ENCODE measurements at places on chromosomes 5 and 9.
A peak's percentile ranks its signal among the peaks of the same experiment; 100 is the strongest.

DNA sequence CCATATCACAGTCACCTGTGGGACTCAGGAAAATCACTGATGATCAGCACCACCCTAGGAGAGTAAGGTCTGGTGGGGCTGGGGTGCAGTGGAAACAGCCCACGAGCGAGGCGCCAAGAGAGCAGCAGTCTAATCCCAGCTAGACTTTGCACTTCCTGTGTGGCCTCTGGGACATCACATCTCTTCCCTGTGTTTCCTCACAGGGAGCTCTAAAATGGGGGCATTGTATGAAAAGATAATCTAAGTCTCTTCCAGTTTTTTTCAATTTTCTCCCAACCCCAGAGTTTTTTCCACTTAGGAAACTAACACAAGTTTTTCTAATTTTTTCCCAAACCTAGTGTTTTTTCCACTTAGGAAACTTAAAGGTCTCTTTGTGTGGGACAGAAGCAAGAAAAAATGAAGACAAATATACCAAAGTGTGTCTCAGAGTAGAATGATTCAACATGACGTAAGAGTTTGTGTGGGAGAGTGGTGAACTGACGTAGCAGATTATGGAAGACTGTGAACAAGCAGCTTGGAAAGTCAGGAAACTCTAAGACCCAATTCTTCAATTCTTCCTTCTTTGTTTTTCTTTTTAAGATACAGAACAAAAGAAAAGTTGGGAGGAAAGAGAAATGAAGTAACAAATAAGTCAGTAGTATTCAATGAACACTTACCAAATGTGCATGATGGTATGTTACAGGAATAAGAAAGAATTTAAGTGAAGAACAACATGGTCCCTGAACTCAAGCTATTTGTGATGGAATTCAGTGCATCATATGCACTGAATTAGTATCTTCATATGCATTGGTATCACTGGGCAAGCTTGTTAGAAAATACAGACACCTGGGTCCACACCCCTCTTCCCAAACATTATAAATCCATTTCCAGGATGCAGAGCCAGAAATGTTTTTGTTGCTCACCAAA is 51.3 kb downstream of the LHFPL2 start:
- no peaks in the 10 kb centered on the region for H3K36me3 ChIP-seq
- H3K4me1 ChIP-seq, result peaks cover 24% of the 10 kb centered on the region
- no peak overlapping the region for H3K4me3 ChIP-seq
- H3K27me3 ChIP-seq, result no peaks in the 10 kb centered on the region

GRCh38 chr5:143068712-143069111 is 298.5 kb downstream of the ARHGAP26 start:
- H3K4me3 ChIP-seq, result no peak overlapping the region
- peaks cover 28% of the 10 kb centered on the region for H3K4me1 ChIP-seq
- DNase-seq, result no peak
- no peaks in the 10 kb centered on the region for H3K27me3 ChIP-seq
- no peak overlapping the region for H3K27ac ChIP-seq

GRCh38 chr9:4397917-4398316 is 92.4 kb upstream of the SLC1A1 start:
- H3K27ac ChIP-seq, result no peak overlapping the region
- H3K4me3 ChIP-seq, result no peak overlapping the region
- no peaks in the 10 kb centered on the region for H3K27me3 ChIP-seq
- no peak for DNase-seq

DNA sequence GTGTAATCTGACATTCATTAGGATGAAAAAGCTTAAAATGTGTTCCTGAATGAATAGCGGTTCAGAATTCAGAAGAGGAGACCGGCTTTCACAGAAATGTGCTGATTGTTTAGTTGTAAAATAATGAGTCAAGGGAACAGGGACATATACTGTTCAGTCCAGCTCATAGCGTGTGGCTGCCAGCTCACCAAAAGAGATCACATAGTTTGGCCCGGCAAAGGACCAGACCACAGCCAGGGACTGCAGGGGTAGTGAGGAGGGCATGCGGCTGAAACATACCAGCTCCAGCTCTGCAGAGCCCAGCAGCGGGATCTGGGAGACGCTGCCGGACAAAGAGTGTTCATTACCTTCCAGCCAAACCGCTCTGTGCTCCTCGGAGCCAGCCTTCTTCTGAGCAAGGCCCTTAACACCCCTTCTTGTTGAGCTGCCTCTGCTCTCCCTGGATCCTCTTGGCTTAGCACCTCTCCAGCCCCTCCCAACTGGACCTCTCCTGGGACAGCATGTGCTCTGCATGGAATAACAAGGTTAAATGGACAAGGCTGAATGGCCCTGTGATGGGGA is 116.8 kb upstream of the CNTLN start:
- no peaks in the 10 kb centered on the region for H3K27me3 ChIP-seq
- H3K4me3 ChIP-seq, result no peak overlapping the region
- DNase-seq, result peak; percentile 85
- peak overlapping the region; percentile 89 for H3K27ac ChIP-seq
- no peaks in the 10 kb centered on the region for H3K4me1 ChIP-seq

- H3K27me3 ChIP-seq, result no peaks in the 10 kb centered on the region
- H3K27ac ChIP-seq, result no peak overlapping the region
- no peak overlapping the region for H3K4me3 ChIP-seq
- DNase-seq, result no peak
- no peaks in the 10 kb centered on the region for H3K4me1 ChIP-seq
Observed at GRCh38 chr5:10339958-10340357, 13.5 kb upstream of the MARCHF6 start.

DNA sequence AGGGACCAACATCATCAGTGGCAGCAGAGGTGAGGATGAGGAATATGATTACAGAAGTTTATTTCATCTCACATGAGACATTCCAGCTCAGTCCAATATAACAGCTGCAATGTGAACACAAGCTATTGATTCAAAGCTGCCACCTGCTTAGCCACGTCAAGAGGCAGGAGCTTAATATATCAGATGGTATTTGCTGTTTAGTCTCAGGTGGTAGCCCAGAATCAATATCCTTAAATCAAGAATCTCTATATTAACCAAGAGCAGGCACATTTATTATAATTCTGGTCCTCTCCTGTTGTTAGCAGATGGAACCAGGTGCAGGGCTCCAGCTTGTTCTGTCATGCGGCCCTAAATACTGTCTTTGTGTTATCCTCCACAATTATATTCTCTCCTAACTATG is 431.6 kb downstream of the ICE1 start:
- H3K36me3 ChIP-seq, result no peaks in the 10 kb centered on the region
- no peaks in the 10 kb centered on the region for H3K4me1 ChIP-seq
- no peak overlapping the region for H3K4me3 ChIP-seq
- H3K27ac ChIP-seq, result no peak overlapping the region
- DNase-seq, result no peak

DNA sequence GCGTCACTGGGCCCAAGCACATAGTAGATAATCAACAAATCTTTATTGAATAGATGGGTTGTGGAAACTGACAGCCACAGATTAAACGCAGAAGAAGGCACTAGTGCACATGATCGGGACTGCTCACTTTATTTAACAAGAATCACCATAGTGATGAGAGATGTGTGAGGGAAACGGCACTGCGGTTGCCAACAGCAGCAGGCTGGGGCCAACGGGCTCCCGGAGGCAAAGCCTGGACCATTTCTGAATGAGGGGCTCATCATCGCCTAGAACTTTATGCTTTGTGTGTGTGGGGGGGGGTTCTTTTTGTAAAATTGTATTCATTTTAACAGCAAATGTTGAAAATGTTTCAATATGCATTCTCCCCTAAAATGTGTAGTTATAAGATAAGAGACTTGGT is 61.9 kb upstream of the RUFY1 start:
- no peaks in the 10 kb centered on the region for H3K27me3 ChIP-seq
- no peak for DNase-seq
- H3K27ac ChIP-seq, result no peak overlapping the region
- H3K4me1 ChIP-seq, result peaks cover 8% of the 10 kb centered on the region
- no peaks in the 10 kb centered on the region for H3K36me3 ChIP-seq

DNA sequence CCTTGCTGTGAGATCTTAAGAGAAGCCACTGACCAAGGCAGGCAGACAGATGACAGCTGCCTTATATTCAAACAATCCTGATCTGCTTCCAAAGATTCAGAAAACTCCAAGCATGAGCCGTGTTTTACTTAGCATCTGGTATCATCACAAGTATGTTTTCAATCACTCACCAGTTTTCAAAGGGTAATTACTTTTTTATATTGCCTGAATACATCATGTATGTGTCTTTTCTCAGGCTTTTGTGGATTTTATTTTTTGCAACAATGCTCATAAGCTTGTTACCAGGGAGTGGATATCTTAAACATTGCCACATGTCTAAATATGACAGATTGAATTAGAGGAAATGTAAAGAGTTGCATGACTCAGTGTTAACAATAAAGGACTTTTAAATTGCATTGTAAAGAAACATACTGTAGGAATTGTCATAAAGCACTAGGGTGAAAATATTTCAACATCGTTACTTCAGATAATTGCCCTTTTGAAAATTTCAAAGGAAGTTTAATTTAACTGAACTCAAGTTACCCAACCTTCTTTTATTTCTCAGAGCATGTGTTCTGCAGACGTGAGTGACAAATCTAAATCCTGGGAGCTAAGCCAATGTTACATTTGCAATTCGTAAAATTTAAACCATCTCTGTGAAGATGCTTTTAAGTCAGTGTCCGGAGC is 326.1 kb downstream of the PLK2 start:
- H3K4me1 ChIP-seq, result no peaks in the 10 kb centered on the region
- no peaks in the 10 kb centered on the region for H3K27me3 ChIP-seq
- no peaks in the 10 kb centered on the region for H3K36me3 ChIP-seq
- no peak overlapping the region for H3K27ac ChIP-seq
- H3K4me3 ChIP-seq, result no peak overlapping the region

DNA sequence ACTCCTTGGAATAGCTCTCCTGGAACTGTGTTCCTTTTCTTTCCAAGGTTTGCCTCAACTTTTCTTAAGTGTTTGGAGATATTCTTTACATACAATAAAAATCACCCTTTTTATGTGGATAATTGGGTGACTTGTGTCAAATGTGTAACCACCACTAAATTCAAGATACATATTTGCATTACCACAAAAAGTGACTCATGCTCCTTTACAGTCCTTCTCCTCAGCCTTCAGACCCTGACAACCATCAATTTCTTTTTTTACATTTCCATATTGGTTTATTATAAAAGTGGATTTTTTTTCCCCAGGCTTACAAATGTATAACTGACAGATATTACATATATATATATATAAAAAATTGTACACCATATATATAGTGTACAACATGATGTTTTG is 372.0 kb upstream of the KCNN2 start:
- H3K36me3 ChIP-seq, result no peaks in the 10 kb centered on the region
- no peak overlapping the region for H3K4me3 ChIP-seq
- no peaks in the 10 kb centered on the region for H3K4me1 ChIP-seq
- DNase-seq, result no peak
- H3K27ac ChIP-seq, result no peak overlapping the region
- no peaks in the 10 kb centered on the region for H3K27me3 ChIP-seq

DNA sequence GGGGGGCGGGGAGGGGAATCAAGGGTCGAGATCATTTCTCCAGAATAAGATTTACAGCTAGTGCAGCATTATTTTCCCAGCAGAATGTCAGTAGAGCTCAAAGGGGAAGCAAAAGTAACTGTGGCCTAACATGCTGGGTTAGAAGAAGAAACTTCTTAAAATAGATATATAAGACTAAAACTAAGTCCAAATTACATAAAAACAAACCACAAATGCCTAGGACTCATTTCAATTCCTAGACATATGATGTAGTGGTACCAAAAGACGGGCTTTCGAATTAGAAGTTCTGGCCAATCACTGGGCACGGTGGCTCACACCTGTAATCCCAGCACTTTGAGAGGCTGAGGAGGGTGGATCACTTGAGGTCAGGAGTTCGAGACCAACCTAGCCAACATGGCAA is 20.8 kb upstream of the MELK start:
- H3K4me3 ChIP-seq, result no peak overlapping the region
- no peaks in the 10 kb centered on the region for H3K36me3 ChIP-seq
- H3K4me1 ChIP-seq, result no peaks in the 10 kb centered on the region
- no peak for DNase-seq
- no peaks in the 10 kb centered on the region for H3K27me3 ChIP-seq
- H3K27ac ChIP-seq, result no peak overlapping the region

DNA sequence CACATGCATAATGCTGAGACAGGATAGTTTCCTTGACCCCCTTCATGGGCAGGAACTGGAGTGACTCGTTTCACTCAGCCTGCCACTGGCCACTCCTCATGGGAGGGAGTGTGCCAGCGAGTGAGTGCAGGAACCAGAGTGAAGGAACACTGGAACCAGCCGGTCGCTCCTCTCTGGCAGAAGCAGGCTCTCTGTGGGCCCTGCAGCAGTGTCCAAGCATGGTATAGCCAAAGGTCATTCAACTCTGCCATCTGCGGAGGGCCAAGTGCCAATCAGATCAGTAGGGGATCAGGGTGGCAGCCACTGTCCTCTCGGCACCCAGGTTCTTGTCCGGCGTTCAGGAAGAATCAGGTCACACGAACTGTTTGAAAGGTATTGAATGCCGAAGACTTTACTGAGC is 169.3 kb upstream of the PPP1R2B start:
- no peak for DNase-seq
- H3K27ac ChIP-seq, result no peak overlapping the region
- no peaks in the 10 kb centered on the region for H3K27me3 ChIP-seq

DNA sequence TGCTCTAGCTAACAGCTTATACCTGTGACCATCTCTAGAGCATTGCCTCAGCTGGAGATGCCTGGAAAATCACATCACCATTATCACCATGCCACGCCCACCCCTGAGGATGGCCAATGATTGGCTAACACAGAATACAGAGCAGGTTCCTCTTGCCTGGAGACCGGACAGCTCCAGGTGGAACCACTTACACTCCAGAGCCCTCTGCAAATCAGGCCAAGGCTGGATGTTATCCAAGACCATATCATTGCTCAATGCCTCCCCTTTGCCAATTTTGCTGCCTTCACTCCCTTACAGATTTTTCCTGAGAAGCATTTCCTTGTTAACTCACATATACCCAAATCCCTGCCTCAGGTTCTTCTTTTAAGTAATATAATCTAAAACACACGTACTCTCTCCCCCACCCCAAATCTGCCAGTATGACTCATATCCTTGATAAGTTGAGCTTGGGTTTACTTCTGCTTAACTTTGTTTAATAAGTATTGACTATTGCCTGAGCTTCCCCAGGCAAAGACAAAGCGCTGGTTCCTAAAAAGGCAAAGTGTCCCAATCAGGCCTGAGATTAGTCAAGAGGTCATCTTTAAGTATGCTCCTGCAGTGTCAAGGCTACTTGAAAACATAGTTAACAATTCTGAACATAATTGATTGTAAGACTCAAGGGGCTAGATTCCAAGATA is 309.6 kb downstream of the EPB41L4A start:
- H3K4me1 ChIP-seq, result no peaks in the 10 kb centered on the region
- no peaks in the 10 kb centered on the region for H3K36me3 ChIP-seq
- H3K27me3 ChIP-seq, result no peaks in the 10 kb centered on the region
- H3K27ac ChIP-seq, result no peak overlapping the region

GRCh38 chr9:80931163-80931562 is 758.2 kb downstream of the TLE1 start:
- H3K4me1 ChIP-seq, result peaks cover 4% of the 10 kb centered on the region
- no peak overlapping the region for H3K4me3 ChIP-seq
- H3K27ac ChIP-seq, result no peak overlapping the region
- no peaks in the 10 kb centered on the region for H3K27me3 ChIP-seq

GRCh38 chr5:174790906-174791305 is 66.5 kb downstream of the MSX2 start:
- no peaks in the 10 kb centered on the region for H3K4me1 ChIP-seq
- no peak overlapping the region for H3K4me3 ChIP-seq
- H3K36me3 ChIP-seq, result no peaks in the 10 kb centered on the region
- DNase-seq, result no peak
- no peak overlapping the region for H3K27ac ChIP-seq
